ENCODE measurements at places on chromosomes 7 and 10. TPM values are rescaled to one million over a fixed set of nuclear protein-coding genes. Genes with fewer than 3 reads are reported as not detected.

- peak; percentile 14 for DNase-seq
Observed at GRCh38 chr7:67637023-67637358, 640.4 kb downstream of the TYW1 start.

DNA sequence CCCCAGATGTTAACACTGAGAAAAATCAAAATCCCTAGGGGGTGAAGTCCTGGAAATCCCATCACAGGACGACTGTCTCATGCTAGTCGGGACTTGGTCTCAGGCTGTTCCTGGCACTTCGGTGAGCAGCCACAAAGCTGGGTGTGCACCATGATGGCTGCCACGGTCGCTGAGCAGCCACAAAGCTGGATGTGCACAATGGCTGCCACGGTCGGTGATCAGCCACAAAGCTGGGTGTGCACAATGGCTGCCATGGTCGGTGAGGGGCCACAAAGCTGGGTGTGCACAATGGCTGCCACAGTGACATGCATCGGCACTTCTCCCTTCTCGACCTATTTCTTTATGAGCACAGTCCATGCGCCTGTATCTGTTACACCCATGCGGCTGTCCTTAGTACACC lies 505.1 kb downstream of the TCERG1L start:
- no peak for DNase-seq

- no peak for DNase-seq
Observed at GRCh38 chr7:127803626-127804025, 151.6 kb downstream of the SND1 start.

The GRM3 gene
- polyA plus RNA-seq, result 0.21 TPM

The GATA3 gene
- 118 TPM for polyA plus RNA-seq

DNA sequence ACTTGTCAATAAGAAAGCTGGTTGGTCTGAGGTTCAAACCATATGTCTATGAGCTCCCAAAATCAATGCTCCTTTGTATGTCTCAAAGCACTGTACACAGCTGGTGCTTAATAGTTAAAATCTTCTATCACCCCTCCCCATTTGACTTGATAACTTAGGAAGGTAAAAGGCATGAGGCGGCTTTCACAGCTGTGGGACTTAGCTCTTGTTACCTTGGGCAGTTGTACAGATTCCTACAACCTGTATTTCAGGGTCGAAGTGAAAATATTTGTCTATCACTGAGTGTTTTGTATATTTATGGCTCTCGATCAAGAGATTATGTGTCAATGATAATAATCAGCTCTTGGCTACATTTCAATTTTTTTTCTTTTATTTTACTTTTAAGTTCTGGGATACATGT lies 992 bp upstream of the KIFBP start:
- DNase-seq, result no peak

DNA sequence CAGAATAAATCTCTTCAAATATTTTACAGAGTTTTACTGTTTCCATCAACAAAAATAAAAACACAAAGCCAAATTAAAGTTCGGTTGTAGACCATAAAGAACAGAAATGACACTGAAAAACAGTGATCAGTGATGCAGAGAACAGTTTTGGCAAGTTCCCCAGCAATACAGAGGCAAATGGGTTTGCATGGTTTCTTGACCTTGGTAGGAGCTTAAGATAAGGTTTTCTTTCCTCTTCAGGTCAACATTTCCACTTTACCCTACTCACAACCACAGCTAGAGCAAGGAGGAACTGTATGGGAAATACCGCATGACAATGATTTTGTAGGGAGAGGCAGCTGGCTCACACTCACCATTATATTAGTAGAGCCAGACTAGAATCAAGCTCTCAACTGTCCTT lies 199.5 kb downstream of the SH2D4B start:
- no peak for DNase-seq

The MACROH2A2 gene
- polyA plus RNA-seq, result 95.0 TPM

- DNase-seq, result no peak
Observed at GRCh38 chr10:56035489-56035888, 325.6 kb downstream of the ZWINT start.

GRCh38 chr10:8731121-8732095 lies 676.9 kb downstream of the GATA3 start:
- DNase-seq, result peak; percentile 53

The FZD1 gene
- polyA plus RNA-seq, result 66.3 TPM

DNA sequence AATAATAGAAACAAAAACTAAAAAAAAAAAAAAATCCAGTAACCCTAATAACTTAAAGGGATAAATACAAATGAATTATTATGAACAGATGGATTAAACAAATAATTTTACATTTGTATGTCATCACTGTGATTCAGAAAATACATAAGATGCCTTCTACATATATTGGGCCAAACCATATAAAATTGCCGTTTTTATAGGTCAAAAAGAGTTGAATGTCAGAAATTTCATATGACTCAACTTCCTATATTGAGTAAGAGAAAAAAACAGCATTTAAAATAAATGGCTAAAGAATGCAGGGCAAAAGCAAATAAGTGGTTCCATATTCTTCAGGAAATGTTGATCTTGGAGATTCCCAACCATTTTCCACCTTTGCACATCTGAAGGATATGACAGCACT lies 9.4 kb downstream of the SLC35B4 start:
- DNase-seq, result no peak

DNA sequence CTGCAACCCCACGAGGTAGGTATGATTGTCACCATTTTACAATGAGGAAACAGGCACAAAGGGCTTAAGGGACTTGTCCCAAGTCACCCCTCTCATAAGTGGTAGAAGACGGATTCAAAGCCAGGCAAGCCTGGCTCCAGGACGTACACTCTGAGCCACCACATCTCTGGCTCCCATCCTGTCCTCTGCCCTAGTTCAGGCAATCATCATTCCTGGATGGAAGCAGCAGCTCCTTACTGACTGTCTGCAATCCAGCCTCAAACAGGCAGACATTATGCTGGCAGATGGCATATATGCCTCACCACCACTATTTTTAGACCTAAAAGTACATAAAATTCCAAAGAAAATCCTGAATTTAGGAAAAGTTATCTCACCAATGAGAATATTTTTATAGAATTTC lies 100.7 kb downstream of the USP6NL start:
- DNase-seq, result no peak

- no peak for DNase-seq
Observed at GRCh38 chr7:19143881-19144574, 1.2 kb downstream of the FERD3L start.

The AZGP1 gene
- polyA plus RNA-seq, result 62.6 TPM

- no peak for DNase-seq
Observed at GRCh38 chr7:151271699-151272355, 23.3 kb upstream of the SMARCD3 start.

The PNLIPRP1 gene
- polyA plus RNA-seq, result not detected
